Left ventricle myocardium superior (tissue), 1 donor: ENCODE measurements at places on chromosomes 7 and 10.
A peak's percentile ranks its signal among the peaks of the same experiment; 100 is the strongest.

DNA sequence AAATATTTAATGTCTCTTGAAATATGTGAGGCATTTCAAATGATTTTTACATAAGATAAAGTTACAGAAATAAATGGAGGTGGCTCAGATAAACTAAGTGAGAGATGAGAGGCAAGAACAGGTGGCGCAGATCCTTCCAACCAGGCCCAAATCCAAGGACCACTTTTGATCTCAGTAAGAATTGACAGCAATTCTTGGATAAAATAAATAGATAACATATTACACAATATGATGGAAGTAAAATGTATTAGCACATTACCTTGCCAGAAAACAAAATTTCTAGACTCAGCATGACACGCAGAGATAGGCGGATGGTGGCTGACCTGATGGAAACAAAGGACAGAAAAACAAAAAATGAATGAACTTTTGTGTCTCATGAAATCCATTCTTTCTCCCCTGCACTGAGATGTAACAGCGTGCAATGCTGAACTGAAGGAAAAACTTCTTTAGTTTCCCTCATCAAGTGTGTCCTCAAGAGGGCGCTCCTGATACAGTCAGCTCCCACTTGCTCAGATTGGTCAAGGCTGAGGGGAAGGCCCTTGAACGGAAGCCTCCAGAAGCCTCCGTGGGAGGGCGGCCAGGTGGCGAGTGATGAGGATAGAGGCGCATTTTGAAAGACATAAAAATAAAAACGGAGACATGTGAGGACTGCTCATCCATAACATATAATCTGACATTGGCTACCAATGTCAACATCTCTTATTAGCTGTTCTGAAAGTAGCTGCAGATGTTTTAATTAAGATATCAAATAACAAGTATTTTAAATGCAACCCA lies 62.8 kb upstream of the GSDME start:
- peak; percentile 79 for DNase-seq

GRCh38 chr7:18890134-18890533 lies 227.3 kb downstream of the TWIST1 start:
- DNase-seq = no peak

DNA sequence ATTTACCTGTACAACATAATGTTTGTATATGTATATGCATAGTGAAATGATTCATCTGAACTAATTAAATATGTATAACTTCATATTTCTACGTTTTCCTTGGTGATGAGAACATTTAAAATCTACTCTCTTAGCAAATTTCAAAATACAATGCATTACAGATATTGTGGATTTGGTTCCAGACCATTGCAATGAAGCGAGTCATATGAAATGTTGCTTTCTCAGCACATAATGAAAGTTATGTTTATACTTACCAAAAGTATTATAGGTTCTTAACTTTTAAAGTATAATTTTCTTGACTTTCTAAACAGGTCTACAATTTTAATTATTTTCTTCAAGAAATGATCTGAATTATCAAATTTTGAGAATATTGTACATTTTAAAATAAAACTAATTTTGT lies 189.2 kb downstream of the CSTF2T start:
- DNase-seq = no peak

DNA sequence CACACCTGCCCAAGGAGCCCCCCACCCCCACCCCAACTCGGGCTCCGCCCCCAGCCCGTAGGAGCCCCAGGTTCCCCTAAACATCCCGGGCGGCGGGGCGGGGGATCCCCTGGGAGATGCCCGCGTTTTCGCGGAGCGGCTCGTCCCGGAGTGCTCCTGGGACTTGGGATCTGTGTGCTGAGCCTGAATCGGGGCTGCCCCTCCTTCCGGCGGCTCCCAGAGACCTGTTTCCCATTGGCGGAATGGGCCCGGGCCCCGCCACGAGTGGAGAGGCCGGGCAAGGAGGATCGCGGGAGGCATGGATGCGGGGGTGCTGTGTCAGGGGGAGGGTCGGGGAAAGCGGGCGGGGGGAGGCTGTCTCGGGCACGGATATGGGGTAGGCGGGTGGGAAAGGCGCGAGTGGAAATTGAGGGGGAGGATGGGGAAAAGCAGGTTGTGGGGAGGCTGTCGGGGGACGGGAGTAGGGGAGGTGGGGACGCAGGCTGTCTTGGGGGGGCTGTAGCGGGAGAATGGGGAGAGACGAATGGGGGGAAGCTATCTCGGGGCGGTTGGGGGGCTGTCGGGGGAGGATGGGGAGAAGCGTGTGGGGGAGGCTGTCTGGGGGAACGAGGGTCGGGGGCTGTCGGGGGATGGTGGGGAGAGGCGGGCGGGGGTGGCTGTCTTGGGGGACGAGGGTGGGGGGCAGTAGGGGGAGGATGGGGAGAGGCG lies 572 bp upstream of the BHLHA15 start:
- DNase-seq = peak; percentile 35

DNA sequence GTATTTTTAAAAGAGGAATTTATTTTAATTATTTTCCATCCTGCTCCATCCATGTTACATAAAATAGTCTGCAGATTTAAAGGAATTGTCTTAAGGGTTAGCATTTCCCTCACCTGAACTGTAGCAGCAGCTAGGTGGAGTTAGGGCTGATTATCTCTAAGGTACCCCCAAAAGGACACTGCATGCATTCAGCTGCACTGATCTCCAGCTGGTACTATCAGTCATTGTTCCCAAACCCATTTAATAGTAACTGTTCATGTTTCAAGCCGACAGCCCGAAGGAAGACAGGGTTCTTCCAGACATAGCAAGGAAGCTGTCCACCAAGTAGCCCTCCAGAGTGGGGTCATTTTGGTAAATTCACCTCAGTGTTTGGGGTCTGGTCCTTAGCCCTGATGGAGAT lies 48.7 kb downstream of the FAM171A1 start:
- DNase-seq = no peak

DNA sequence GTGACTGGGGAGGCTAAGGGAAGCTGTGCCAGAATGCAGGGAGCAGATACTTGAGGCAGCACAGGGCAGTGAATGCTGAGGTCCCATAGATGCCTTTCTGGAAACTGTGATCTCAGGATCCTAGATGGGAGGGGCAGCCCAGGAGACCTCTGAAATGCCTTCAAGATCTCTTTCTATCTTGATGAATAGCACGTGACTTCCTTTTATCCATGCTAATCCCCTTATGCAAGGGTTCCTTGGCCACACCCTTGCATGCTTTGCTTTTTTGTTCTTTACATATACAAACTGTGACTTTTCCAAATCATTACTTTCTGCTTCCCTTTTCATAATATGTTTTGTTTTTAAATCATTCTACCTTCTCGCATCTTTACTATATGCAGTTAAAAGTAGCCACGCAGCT lies 14.7 kb downstream of the ATRNL1 start:
- no peak for DNase-seq

DNA sequence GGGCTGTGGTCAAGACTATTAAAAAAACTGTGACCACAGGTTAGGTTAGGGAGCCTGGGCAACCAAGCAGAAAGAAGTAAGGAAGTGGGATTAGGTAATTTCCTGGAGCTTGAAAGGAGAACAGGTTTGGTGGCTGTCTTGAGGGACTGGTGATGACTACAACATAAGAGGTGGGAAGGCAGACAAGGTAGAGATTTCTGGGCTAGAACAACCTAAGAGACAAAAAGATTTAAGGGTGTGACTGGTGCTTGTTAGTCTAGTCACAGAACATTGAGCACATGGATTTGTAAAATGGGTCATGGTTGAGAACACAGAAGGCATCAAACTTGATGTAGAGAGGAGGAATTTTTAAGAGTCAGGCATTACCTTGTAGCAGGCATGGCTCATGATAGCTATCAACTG lies 123.7 kb upstream of the ASAH2 start:
- no peak for DNase-seq

DNA sequence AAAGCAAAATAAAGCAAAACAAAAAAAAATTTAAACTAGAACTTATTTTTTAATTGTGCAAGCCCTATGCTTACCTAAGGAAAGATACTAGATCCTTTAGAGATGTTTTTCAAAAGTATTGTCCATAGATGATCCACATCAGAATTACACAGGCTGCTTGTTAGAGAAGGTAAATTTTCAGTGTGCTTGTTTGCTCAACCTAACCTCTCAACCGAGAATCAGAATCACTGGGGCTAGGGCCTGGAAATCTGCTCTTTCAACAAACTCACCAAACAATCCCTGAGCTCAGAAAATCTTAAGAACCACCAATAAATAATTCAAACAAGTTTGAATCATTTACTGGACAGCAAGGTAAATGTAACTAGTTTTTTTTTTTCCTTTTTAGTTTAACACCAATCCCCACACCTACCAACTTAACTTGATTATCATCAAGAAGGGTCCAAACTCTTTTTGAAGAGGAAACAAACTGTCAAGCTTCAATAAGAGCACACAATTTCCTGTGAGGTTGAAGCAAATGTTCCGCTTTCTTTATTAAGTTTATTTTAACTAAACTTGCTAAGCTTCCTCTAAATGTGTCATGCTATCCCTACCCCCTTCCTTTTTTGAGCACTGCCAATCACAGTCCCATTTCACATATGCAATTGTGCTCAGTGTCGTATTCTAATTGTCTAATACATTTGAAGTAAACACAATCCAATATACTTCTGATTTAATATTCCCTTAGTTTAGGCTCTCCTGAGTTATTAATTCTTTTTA lies 7.4 kb upstream of the TSPAN33 start:
- DNase-seq = no peak

- no peak for DNase-seq
Measured at GRCh38 chr7:123539871-123540270, 5.5 kb upstream of the IQUB start.

DNA sequence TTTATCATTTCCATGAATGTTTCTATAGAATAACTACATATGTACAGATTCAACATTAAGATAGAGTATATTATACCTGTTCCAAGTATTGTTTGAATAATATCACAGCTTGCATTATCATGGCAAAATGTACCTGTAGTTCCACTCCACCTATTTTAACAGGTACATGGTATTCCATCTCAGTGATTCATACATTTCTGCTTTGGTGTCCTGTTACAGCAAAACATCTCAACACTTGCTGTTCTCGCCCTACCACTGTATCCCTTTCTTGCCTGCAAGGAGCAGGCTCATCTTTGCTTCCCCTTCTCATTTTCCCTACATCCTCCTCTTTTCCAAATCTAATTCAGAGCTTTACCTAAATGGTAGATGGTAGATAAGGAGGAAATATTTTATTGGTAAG lies 27.1 kb upstream of the SGCE start:
- DNase-seq = no peak

DNA sequence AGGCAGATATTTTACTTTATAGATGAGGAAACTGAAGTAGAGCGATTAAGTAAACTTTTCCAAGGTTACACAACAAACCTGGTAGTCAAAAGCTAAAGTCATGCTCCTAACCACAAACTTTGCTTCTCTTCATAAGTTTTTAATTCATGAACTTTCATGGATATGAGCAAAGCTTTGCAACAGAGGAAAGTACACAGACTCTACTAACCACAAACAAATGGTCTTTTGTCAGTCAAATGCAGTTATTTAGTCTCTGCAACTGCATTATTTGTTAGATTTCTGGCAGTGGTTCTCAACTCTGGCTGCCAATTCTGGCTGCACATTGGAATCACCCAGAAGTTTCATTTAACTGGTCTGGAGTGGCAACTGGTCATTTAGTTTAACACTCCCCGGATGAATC lies 140.6 kb upstream of the TMEM168 start:
- no peak for DNase-seq
